ENCODE measurements at places on chromosomes 4 and X. TPM values are rescaled to one million over a fixed set of nuclear protein-coding genes. Genes with fewer than 3 reads are reported as not detected.

DNA sequence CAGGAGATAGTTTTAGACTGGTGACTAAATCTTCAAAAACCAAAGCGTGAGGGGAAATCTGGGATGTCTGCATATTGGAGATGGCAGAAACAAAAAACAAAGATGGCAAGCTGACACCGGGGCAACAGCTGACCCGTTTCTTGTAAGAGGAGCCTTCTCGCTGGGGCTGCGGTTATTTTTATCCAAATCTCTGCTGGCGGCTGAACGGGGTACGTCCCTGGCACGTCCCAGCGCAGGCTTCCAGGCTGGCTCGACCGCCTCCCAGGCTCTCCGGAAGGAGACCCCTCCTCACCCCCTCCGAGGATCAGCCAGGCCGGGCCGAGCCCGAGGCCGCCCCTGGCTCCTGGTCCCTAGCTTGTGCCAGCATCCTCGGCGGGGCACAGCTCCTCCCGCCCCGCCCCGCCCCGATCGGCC lies 403 bp downstream of the SGCB start:
- peak; percentile 54 for DNase-seq

GRCh38 chr4:31059753-31060522 lies 339.8 kb downstream of the PCDH7 start:
- no peak for DNase-seq

DNA sequence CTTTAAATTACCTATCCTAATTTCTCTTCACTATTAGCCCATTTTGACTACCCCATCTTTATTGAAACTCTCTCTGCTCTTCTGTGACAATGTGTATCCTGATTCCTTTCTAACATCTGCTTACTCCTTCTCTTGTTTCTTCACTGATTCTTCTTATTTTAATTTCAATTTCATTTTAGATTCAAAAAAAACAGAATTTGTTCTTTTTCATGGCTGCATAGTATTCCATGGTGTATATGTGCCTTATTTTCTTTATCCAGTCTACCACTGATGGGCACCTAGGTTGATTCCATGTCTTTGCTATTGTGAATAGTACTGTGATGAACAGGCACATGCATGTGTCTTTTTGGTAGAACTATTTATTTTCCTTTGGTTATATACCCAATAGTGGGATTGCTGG lies 120.0 kb upstream of the VAMP7 start:
- no peak for DNase-seq

- DNase-seq, result no peak
Observed at GRCh38 chr4:94363136-94363655, 20.6 kb upstream of the HPGDS start.

DNA sequence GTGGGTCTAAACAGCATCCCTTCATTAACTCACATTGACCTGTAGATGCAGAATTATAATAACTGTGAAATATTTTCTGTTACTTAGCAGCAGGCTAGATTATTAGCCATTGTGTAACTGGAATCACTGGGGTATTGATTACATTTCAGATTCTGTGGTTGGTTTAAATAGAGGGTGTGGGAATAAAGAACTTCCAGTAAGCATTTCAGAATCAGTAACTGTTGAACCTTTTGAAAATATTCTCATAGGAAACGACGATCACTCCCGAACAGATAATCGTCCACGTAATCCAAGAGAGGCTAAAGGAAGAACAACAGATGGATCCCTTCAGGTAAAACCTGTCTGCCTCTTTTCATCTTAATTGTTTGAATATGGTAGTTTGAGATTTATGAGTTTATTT lies 33.6 kb downstream of the FMR1 start:
- DNase-seq, result no peak

- no peak for DNase-seq
Observed at GRCh38 chr4:148730082-148730640, 287.9 kb upstream of the NR3C2 start.

The SHROOM4 gene
- total RNA-seq, result 27.7 TPM

DNA sequence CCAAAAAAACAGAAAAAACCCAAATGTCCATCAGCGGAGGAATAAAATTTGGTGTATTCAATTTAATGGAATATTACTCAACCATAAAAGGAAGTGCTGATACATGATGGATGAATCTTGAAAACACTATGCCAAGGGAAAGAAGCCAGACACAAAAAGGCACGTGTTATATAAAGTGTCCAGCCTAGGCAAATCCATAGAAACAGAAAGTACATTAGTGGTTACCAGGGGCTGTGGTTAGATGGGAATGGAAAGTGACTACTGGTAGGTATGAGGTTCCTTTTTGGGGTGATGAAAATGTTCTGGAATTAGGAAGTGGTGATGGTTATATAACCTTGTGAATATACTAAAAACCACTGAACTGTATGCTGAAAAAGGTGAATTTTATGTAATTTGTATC lies 3.5 kb upstream of the CDKL2 start:
- DNase-seq, result no peak

DNA sequence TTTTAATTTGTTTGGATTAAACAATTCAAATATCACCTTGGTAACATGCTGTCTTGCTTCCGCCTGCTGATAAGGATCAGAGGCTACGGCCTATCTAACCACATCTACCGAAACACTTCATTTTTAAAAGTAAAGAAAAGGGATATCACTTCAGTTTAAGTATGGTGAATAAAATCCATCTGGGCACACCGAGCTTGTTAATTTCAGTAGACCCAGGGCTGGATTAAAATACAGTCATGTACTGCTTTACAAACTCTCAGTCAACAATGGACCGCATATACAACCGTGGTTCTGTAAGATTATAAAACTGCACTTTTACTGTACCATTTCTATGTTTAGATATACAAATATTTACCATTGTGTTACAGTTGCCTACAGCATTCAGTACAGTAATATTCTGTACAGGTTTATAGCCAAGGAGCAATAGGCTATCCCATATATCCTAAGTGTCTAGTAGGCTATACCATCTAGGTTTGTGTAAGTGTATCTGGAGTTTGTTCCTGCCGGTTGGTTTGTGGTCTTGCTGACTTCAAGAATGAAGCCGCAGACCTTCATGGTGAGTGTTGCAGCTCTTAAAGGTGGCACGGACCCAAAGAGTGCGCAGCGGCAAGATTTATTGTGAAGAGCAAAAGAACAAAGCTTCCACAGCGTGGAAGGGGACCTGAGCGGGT lies 40.0 kb downstream of the SEPTIN11 start:
- DNase-seq, result no peak

The MAML3 gene
- total RNA-seq, result 5.6 TPM

GRCh38 chr4:161225327-161225726 lies 938.5 kb downstream of the FSTL5 start:
- DNase-seq, result no peak

The PRR32 gene
- total RNA-seq, result not detected

GRCh38 chrX:152735860-152736511 lies 2.4 kb downstream of the MAGEA12 start:
- no peak for DNase-seq

The ASMT gene
- total RNA-seq, result 0.56 TPM

GRCh38 chr4:53089936-53090729 lies 228.0 kb downstream of the RASL11B start:
- no peak for DNase-seq

The SPOCK3 gene
- 112 TPM for total RNA-seq

- no peak for DNase-seq
Observed at GRCh38 chr4:75502671-75503070, 11.5 kb downstream of the RCHY1 start.

The SPANXD gene
- not detected for total RNA-seq

The CXCL5 gene
- total RNA-seq, result 0.73 TPM

GRCh38 chrX:69264158-69264581 lies 98.9 kb upstream of the PJA1 start:
- DNase-seq, result no peak

The ETDA gene
- total RNA-seq, result not detected

The CT45A5 gene
- 0.50 TPM for total RNA-seq

The SPANXA1 gene
- not detected for total RNA-seq

DNA sequence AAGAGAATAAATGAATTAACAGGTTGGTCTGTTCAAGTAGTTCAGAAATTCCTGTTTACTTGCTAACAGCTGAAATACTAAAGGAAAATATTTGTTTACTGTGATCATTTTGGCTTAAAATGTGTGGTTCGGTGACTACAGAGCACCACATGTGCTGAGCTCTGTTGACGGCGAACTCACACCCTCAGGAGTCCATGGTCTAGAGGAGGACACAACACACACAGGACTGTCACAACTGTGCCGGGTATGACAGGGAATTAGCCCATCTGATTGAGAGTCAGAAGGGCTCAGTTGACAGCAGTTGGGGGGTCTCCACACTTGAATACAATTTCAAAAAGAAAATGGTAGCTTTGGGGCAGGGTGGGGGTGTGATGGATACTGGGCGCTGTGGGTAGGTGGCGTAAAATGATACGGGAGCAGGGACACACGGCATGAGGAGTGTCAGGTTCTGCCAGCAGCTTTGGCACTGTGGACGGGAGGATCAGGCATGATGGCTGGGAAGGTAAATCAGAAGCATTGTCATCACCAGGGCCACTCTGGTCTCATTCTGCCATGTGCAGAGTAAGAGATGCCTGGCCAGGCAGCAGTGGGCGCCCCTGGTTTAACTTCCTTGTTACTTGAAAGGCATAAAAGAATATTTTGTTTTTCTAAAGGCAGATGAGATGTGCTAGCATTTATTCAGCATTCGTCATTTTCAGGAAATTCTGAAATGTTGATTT lies 33.3 kb downstream of the CLDN22 start:
- no peak for DNase-seq

The HAND2 gene
- not detected for total RNA-seq

The SOWAHD gene
- 0.31 TPM for total RNA-seq

GRCh38 chrX:45807572-45808425 lies 607.1 kb upstream of the DIPK2B start:
- no peak for DNase-seq

DNA sequence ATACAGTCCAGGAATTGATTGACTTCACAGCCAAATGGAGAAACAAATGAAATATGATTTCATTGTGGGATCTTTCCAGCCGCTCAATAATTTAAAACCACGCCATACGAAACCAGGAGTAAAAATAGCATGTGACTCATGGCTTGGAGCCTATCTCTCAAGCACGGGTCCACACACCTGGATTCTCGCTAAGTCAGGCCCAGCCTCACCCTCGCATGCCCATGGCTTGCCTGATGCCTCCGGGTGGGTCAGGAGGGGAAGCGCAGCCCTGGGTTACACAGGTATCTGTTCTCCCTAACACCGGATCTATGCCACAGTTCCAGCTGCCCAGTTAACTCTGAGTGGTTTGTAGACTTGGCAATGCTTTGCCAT lies 5.6 kb upstream of the ABLIM2 start:
- no peak for DNase-seq

- DNase-seq, result no peak
Observed at GRCh38 chrX:49221868-49222267, 11.3 kb downstream of the CACNA1F start.

GRCh38 chr4:145440292-145441007 lies 41.2 kb upstream of the SMAD1 start:
- no peak for DNase-seq

DNA sequence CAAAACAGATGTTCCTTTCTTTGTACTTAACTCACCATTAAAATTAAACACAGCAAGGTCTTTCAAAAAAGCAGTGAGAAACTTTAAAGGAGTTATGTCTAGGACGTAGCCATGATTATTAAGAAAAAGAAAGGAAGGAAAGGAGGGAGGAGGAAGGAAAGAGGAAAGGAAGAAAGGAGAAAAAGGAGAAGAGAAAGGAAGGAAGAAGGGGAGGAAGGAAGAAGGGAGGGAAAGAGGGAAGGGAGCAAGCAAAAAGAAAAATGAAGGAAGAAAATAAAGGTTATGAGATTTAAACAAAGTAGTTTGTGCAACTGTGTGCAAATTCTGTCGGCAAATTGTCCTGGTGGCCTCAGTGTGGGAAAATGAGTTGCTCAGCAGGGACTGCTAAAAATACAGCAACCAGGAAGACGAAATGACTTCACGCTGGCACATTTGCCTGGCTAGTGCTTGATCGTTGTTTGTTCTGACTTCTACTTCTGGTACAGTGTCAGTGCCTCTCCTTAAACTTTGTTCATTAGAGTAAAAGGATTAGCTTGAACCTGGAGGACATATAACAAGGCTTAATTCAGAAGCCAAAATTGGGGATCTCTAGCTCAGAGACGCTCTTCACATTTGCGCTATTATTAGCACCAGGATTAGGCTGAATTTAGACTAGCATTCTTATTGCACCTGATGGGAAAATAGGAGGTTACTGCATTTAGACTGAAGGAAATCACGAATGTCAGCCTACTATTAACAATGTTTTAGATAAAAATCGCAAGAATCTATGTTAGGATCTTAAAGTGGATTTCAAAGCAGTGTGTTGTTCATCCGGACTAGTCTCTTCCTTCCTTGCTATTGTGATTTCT lies 81.2 kb downstream of the DCK start:
- no peak for DNase-seq

GRCh38 chr4:67475155-67475554 lies 70.1 kb downstream of the CENPC start:
- DNase-seq, result no peak

The MAPK10 gene
- total RNA-seq, result 423 TPM

DNA sequence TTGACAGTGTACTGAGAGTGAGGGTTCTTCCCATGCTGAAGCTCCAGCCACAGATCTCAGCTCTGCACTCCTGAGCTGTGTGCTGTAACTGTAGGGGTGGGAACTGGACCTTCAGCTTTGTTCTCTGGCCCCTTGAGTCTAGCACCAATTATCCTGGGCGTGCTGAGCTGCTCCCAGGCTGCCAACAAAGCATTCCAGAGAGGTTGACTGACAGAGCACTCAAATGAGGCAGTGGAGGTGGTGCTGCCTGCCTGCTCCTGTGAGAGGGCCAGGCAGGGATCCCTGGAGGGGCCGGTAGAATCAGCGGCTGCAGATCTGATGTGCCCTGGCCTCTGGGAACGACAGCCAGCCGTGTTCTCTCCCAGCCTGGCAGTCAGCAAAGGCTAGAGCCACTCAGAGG lies 375.7 kb upstream of the AADAT start:
- no peak for DNase-seq

DNA sequence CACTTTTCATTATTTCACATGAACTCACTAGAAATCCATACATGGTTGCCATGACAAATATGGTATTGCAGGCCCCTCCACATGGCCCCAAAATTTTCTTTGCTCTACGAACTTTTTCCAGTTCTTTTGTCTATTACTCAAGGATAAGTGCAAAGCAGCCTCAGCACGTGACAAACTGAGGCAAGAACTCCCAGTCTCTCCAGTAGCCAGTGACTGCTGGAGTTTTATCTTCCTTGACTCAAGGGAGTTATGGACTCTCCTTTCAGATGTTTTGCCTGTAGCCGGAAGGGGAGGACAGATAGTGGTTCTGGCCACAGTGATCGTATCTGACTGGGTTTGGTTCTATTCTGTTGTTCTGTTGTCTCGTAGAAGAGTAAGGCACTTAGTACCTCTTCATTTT lies 105.5 kb downstream of the ARHGAP24 start:
- DNase-seq, result no peak

The F8A2 gene
- not detected for total RNA-seq

Data from dorsolateral prefrontal cortex (tissue), 122 donors.